ENCODE measurements at places on chromosomes 7 and 10. TPM values are rescaled to one million over a fixed set of nuclear protein-coding genes. Genes with fewer than 3 reads are reported as not detected.

GRCh38 chr10:116948530-116948870 is 56.5 kb downstream of the SHTN1 start:
- no peak for DNase-seq

DNA sequence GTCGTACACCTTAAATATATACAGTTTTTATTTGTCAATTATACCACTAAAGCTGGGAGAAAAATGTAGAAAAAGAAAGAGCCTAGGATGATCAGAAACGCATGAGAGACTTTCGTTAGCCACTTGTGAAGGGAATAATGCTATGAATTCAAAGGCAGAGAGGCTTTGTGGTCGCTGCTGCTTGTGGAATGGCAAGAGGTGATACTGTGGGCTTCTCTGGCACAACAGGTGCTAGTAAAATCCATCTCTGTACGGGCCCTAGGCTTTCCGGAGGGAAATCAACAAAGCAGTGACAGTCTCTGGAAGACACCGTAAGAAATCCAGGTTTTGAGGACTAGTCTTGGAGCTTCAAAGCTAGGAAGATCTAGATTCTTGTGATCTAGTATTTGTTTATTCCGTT is 52.6 kb downstream of the LRRC72 start:
- no peak for DNase-seq

Gene SPDYE5
- total RNA-seq, result not detected

- DNase-seq, result no peak
These were observed 165.8 kb upstream of the IMMP2L start for GRCh38 chr7:111727905-111728634.

- no peak for DNase-seq
These were observed 8.3 kb upstream of the ATP6V0E2 start for GRCh38 chr7:149865437-149865836.

DNA sequence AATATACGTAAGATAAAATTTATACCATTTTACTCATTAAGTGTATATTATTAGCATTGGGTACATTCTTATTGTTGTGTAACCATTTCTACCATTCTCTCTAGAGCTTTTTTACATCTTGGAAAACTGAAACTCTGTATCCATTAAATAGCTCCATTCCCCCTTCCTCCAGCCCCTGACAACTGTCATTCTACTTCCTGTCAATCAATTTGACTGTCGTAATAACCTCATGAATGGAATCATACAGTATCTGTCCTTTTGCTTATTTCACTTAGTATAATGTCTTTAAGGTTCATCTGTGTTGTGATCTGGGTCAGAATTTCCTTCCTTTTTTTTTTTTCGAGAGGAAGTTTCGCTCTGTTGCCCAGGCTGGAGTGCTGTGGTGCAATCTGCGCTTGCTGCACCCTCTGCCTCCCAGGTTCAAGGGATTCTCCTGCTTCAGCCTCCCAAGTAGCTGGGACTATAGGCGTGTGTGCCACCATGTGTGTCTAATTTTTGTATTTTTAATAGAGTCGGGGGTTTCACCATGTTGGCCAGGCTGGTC is 15.6 kb downstream of the ZRANB1 start:
- no peak for DNase-seq

GRCh38 chr7:70846208-70846607 is 285.7 kb upstream of the GALNT17 start:
- no peak for DNase-seq
